ENCODE measurements at places on chromosomes 6 and 20.

GRCh38 chr6:111087871-111088667 lies 766 bp downstream of the SLC16A10 start:
- peak; percentile 22 for DNase-seq

GRCh38 chr20:59993736-59994430 lies 35.7 kb downstream of the CDH26 start:
- no peak for DNase-seq

DNA sequence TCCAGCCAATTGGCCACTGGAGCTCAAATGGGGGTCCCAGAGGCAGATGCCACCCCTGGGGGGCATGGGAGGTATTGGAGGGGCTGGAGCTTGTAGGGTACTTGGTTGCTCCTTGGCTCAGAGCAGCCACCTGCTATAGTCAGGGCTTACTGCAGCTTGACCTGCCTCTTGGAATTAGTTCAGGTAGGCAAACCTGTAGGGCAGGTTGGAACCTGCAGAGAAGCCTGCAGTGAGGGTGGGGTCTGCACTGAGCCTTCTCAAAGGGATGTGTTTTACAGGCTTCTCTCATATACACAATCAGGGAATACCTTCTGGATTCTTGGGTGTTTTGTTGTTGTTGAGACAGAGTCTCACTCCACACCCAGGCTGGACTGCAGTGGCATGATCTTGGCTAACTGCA lies 94.2 kb upstream of the MYL9 start:
- no peak for DNase-seq

GRCh38 chr20:58822149-58822548 lies 28.6 kb downstream of the GNAS-AS1 start:
- no peak for DNase-seq

DNA sequence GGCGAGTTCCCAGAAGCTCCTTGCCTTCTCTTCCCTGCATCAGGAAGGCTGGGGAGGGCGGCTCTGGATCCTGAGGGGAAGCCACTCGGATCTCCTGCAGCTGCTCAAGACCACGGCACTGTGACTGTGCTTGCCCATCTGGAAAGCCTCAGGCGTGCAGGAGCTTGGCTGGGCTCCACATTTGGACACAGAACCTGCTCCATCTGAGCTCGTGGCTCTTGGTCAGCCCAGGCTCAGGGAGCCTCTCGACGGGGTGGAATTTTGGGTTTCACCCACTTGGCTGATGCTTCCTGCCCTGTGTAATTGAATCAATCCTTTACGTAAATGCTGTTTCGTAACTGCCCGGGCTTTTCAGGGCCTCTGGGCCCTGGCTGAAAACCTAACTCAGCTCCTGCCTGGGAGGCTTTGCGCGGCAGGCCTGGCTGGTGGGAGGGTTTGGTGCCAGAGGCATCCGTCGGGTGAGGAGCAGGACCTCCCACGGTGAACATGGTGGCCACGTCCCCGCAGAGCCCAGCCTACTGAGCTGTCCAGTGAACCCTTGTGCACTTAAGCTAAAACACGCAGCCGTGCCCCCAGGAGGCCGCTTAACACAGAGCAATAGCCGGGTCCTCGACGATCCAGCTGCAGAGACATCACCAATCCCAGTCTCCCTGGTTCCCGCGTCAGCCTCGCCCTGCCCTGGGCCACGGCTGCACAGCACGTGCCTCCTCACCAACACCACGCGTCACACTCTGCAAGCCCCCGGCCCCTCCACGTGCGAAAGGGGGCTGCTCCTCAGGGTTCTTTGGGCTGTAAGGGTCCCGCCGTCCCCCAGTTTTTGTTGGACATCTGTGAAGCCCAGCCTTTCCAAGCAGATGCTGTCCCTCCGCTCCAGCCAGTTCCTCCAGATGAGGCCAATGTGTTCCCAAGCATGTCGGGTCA lies 241.0 kb downstream of the DLL1 start:
- DNase-seq: no peak

DNA sequence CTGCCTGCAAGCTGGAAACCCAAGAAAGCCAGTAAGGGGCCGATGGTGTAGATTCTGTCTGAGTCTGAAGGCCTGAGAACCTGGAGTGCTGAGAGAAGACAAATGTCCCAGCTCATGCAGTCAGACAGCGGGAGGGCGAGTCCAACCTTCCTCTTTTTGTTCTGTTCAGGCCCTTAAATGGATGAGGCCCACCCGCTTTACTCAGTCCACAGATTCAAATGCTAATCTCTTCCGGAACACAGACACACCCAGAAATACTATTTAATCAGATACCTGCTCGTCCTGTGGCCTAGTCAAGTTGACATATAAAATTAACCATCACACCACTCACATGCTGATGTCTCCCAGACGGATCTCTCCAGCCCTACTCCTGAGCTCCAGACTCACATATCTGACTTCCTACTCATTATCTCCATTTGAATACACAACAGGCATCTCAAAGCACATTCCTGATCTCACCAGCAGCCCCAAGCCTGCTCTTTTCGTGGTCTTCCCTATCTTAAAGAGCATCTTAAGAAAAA lies 26.7 kb upstream of the SRC start:
- no peak for DNase-seq

DNA sequence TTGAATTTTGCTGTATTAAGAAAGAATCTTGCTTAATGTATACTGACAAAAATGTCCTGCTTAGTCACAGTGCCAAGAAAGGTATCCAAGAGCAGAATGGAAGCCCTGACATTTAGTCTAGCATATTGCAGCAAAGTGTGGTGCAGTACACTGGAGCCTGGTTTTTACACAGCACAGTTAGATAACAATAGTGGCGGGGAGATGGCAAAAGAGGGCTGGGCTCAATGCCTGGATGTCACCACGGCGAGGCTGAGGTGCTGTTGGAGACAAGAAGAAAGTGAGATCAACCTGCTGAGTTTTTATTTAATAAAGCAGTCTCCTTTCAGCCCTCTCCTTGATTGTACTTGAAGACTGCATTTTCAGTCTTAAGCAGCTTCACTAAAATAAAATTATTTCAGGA lies 426.0 kb downstream of the LMBRD1 start:
- no peak for DNase-seq

GRCh38 chr6:95790787-95791186 lies 213.5 kb downstream of the MANEA start:
- DNase-seq: no peak

GRCh38 chr6:85460921-85461797 lies 11.3 kb downstream of the NT5E start:
- no peak for DNase-seq

DNA sequence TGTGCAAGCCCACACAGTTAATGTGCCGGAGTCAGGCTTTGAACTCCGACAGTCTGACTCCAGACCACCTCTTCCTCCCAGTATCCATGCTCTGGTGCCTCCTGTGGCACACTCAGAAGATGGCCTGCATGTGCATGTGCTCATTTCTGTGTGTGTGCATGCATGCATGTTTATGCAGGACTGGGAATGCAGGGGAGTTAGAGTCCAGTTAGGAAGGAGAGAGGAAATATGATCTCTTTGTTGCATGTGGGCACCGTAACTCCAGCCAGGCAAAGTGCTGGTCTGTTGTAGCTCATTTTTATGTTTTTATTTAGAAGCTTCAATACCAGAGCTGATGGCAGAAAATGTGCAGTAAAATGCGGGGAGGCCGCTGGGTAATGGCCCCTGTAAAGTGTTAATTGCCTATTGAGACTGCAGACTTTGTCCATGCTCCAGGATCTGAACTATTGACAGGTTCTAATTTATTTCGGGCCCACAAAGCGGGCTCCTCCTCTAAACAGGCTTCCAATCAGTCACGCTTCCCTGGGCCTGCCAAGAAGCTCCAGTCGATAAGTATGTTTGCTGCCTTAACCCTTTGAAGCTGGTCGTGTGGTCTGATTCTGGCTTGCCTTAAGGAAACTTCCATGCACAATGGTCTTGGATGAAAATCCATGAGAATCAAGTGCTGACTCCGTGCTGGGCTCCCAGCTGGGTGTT lies 248.3 kb downstream of the DHX35 start:
- no peak for DNase-seq

DNA sequence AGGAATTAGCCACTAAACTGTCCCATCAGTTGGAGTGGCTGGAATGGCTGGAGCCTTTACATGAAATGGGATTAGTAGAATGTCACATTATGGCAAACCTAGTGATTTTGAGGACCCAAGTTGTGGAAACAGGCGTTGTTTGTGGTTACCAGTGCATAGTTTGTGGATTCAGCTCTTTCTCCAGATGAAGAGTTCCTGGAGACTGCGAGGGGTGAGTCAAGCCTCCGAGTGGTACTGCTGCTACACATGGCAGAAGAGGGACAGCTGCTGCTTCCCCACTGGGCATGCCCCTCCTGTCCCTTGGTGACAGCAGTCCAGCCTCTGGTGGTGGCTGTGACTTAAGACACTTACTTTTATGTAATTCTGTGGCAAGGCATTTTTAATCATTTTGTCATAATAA lies 94.2 kb upstream of the SCP2D1 start:
- no peak for DNase-seq

All from stimulated activated CD8-positive, alpha-beta memory T cell treated with anti-CD3 and anti-CD28 coated beads, Interleukin-4, amount 100 ng/mL, for 1 hour (primary cell).